Hematopoietic multipotent progenitor cell (in vitro differentiated cells): ENCODE measurements at places on chromosomes 16 and 17. TPM values are rescaled to one million over a fixed set of nuclear protein-coding genes. Genes with fewer than 3 reads are reported as not detected.

The OTOP2 gene
- total RNA-seq = not detected

The AOC2 gene
- total RNA-seq = 1.3 TPM

The SEC14L5 gene
- under 0.01 TPM for total RNA-seq

The MAP3K3 gene
- 68.1 TPM for total RNA-seq

The TPSG1 gene
- not detected for total RNA-seq

The CNP gene
- total RNA-seq = 38.5 TPM

The DNAH3 gene
- under 0.01 TPM for total RNA-seq

The YBX2 gene
- 0.27 TPM for total RNA-seq

The USP43 gene
- 3.8 TPM for total RNA-seq

The ITGAD gene
- not detected for total RNA-seq

The CSH2 gene
- total RNA-seq = not detected
